ENCODE measurements at places on chromosomes 7 and 10.

DNA sequence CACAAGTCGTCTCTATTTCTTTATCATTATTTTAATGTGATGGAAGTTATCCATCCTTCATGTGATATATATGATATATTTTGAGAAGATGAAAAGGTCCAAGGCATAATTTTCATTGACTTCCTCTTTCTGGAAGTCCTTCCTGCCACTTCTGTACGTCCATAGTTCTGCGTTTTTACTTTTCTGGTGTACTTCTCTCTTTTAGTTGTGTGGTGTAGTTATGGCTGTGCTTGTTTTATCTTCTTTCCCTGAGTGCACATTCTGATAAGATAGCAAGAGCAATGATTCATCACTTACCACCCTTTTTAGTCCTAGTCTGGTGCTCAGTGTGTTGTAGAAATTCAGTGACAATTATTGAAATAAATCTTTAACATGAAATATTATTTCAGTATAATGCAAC, 231.3 kb upstream of the FERD3L start:
- DNase-seq: no peak

DNA sequence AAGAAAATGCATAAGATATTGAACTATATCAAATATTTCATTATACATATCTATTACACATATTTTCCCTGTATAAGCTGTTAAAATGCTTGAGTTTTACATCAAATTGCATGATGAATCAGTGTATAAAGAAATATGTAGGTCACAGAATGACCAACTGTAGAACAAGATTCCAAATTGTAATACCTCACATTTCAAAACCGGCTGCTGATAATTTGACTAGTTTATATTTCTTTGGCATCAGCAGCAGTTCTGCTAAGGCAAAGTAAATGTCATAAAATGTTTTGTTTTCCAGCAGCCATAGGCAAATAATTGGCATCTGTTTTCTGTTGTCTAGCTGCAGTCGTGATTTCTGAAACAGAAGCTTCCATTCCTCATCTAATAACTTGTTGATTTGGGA, 633.9 kb downstream of the ARL4A start:
- DNase-seq: no peak

GRCh38 chr10:113304726-113305125, 248.1 kb upstream of the HABP2 start:
- DNase-seq: no peak

DNA sequence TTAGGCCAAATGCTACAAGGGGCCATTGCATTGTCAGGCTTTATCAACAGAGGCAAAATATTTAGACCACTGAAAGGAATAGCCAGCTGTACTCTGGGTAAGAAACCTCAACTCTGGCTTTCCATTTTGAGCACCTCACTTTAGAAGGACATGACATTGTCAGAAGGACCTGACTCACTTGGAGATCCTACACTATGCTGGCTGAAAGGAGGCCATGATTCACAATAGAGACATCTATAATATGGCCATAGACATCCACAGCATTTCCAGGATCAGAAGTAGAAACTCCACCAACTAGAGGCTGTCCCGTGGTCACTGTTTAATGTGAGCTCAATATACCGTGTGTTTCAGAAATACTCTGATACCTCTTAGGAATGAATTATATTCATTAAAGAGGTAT, 140.9 kb downstream of the BTAF1 start:
- DNase-seq: no peak

DNA sequence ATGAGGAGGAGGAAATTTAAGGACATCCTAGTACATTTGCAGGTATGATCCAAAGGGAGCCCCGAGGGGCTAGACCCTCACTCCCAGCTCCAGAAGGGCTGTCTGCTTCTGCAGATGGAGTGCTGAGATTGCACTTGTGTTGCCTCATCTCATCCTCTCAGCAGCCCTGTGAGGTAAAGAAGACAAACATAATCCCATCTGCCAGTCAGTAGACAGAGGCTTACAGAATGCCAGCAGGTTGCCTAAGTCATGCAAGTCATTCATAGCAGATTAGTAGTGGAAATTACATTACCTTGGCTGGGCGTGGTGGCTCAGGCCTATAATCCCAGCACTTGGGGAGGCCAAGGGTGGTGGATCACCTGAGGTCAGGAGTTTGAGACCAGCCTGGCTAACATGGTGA, 45.4 kb downstream of the BLVRA start:
- DNase-seq: no peak

DNA sequence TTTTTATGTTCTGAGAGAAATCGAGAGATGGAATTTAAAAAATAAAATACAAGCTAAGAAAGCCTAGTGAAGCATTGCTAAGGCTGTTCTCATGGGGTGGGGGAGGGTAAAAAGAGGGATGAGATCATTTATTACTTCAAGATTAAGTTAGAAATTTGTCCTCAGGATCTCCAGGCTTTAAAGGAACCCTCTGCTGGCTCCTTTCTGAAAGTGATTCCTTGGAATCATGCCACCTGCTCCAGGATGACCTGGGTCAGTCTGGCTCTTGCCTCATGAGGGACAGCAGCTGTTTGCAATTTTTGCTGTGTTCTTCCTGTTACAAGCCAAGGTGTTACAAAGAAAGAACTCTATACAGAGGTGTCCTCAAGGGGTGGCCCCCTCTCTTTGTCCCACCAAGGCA, 69.8 kb downstream of the CDK1 start:
- DNase-seq: no peak
